ENCODE measurements at places on chromosomes 4 and X.
A peak's percentile ranks its signal among the peaks of the same experiment; 100 is the strongest.

- no peak for DNase-seq
Observed at GRCh38 chrX:42755815-42756214, 22.1 kb downstream of the PPP1R2C start.

- no peak for DNase-seq
Observed at GRCh38 chr4:112884406-112884805, 165.0 kb upstream of the ANK2 start.

GRCh38 chr4:54614149-54614548, 43.6 kb upstream of the KIT start:
- no peak for DNase-seq

DNA sequence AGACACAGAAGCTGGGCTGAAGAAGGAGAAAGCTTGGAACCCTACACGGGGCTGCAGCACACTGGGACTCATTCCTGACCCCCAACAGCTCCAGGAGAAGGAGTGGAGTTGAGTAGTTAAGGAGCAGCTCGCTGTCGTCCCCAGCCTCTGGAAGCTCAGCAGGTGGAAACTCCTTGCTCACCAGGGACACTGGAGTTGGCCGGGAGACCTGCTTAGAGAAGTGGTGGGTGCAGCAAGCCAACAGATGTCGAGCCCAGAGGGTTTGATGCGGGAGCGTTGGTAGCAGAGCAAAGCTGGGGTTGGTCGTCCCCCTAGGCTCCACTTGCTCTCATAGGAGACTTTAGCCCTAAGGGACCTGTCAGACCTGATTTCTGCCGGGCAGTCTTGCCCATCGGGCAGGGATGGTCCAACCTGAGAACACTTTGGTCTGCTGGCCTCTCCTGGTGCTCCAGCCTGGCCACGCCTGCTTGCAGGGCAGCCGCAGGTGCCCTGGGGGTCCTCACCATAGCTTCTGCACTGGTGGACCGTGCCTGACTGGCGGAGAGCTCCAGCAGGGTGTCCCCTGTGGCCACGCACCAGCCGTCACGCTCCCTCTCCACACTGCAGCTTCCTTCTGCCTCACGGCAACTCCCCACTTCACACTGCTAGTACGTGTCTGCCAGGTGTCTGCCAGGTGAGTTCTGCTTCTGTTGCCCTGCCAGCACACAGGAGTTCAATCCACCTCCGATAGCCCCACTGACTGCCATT, 353.7 kb downstream of the GASK1B start:
- DNase-seq: no peak

DNA sequence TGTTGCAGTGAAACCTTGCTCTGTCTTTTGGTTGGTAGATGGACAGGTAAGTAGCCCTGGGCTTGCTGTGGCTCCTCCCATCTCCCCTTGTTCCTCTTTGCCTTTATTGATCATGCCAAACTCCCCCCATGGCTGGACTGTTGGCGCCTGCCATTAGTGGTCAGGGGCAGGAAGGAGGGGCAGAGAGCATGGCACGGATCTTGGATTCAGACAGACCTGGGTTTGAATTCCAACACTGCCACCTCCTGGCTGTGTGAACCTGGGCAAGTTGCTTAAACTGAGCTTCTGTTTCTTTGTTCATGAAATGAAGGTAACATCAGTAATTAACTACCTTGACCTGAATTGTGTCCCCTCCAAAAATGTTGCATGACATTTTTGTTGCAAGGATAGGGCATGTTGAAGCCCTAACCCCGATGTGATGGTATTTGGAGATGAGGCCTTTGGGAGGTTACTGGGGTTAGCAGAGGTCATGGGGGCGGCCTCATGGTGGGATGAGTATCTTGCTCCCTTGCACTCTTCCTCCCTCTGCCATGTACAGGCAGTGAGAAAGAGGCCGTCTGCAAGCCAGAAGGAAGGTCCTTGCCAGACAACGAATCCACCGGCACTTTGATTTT, 6.0 kb downstream of the SLC2A9 start:
- no peak for DNase-seq

DNA sequence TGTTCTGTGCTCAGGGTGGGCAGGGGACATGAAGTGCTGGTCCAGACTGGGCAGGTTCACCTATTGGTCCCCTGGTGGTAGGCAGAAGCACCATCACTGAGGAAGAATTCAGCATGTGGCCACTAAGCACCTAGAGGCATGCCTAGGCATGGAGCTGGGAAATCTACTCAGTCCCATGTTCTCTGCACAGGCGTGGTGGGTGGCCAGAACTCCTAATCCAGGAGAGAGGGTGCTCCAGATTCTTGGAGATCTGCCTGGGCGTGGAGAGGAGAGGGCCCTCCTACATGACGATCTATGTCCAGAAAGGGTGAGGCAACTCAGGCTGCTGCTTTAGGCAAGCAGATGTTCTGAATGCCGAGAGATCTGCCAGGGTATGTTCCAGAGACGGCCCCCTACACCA, 44.6 kb upstream of the MAGEC2 start:
- DNase-seq: no peak

DNA sequence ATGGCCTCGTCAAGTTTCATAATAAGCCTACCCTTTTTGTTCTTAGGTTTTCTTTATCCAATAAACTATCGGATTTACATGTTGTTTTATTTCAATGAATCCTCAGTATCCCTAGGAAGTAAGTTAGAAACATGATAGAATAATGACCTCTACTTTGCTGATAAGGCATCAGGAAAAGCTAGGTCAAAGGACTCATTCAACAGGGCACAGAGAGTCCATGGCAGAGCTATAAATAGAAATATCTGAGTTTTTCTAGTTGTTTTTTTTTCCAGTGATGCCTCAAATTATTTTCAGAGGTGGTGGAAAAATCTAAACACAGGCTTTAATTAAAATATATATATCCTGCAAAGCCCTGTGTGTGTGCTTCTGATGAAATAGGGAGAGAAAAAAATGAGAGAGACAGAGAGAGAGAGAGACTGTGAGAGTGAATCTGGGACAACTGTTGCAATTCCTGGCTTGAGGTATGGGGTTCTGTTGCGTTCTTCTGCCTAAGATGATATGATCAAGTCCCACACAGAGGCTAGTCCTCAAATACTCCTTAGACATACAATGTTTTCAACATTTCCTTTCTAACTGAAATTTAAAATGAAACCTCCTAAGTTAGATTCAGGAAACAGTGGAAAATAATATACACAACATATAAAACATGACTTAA, 139.9 kb downstream of the HDX start:
- no peak for DNase-seq

DNA sequence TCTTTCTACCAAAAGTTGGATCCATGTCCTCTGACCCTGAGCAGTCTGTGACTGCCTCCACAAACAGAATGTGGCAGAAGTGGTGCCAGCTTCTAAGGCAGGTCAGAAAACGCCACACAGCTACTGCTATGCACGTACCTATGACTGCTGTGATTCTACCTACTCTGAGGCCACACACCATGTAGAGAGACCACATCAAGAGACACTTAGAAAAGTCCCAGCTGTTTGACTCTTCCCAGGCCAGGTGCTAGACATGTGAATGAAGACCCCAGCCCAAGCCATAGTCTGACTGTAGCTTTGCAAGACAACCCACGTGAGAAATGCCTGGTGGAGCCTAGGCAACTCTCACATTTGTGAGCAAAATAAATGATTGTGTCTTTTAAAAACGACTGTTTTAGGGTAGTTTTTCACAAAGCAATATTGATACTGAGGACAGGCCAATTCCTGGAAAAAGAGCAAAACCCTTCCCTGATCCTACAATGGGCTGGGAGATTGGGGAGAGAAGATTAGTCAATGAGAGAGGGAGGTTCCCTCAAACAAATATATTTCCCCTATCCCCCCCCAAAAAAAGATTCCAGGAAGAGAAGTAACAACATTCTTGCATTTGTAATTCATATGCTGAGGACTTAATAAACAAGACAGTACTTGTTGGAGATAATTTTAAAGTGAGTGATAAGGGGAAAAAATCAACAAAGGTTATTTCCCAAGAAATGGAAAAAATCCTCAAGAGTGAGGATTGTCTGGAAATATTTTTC, 33.3 kb downstream of the FRYL start:
- DNase-seq: no peak

DNA sequence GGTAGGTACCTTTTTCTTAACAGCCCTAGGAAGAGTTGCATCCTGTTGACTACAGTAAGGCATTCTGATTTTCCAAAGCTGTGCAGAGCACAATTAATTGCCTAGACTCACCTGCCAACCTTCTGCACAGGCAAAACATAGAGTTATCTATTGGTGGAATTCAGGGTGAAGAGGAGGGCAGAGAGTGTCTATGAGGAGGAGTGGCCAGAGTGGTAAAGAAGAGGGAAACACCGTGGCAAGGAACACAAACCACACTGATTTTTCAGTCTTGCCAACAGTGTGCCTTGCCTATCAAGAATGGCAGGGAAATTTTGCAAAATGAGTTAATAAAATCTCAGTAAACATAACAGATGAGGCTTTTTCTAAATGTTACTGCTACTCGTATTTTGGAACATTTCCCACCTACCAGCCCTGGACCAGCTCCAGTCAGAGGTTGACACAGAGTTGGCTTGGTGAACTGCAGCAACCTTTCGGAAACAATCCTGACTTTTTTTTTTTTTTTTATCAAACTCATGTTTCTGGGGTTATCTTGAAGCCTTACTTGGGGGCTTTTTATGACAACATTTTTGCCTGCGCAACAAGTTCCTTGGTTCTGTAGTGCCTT, 67.9 kb upstream of the CAPN6 start:
- no peak for DNase-seq

- no peak for DNase-seq
Observed at GRCh38 chr4:92045718-92046117, 258.0 kb upstream of the GRID2 start.

DNA sequence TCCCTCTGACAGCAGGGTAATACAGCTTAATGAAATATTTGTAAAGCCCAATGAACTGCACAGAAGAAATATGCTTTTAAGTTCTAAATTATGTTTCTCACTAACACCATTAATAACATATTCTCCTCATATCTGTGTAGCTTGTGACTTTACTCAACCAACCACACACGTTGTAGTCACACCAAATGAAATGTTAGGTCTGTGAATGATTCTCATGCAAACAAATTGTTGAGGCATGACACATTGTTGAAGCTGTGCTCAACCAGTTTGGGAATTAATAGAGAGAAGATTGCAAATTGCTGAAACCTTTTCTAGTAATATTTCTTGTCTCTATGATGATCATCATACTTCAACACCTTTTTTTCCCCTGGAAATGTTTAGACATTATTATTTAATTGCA, 645.9 kb downstream of the PCDH7 start:
- DNase-seq: no peak

DNA sequence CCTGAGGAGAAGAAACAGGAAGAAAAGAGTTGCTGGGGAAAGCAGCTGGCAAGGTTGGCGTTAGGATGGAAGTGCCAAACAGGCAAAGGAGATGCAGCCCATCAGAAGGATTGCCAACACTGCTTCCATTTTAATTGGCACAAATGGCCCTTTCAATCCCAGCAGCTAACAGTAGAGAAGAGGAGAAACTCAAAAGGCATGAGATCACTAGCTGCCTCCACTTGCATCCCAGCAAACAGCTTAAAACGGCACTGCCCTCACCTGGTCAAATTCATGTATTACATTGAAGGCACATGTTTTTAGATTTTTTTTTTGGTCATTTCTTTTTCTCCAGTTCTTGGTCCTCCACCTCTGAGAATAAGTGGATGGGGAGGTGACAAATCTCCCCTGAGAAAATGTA, 14.9 kb upstream of the LOC101059915 start:
- peak; percentile 64 for DNase-seq

DNA sequence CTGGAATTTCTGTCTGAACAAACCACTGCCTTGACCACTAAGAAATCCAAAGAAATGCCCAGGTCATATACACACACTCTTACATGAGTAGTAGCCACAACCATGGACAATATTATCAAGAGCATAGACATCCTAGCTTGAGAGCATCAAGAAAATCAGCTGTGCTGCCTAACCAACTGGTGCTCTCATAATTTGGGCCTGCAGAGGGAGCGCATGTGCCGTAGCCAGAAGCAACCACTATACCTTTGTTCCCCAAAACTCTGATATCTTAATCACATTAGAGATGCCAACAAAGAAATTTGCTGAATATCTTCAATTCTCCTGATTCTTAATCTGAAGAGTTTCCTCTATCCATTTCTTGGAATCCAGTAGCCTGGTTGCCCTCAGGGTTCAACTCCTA, 163.6 kb downstream of the ZNF674 start:
- peak; percentile 31 for DNase-seq

DNA sequence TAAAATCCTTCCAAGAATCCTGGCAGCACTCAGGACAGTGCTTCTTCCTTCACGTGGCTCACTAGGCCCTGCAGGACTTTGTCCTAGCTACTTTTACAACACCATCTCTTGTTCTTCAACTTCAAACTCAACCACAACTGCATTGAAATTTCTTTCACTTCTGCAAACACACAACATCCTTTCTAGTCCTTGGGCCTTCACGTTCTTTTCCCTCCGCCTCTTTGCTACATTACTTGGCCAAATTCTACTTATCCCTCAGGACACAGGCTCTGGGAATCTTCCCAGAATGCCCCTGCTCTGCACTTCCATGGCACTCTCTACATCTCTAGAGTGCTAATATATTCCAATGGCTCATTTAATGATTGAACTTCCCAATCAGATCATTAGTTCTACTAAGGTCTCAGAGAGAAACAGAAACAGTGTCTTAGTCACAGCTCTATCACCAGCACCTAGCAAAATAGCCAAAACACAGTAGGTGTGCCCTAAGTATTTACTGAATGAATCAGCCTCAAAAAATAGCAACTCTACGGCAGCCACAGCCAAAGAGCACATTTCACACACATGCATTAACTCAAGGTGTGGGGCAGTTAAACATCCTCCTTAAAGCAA, 73.3 kb downstream of the MANBA start:
- peak; percentile 51 for DNase-seq

DNA sequence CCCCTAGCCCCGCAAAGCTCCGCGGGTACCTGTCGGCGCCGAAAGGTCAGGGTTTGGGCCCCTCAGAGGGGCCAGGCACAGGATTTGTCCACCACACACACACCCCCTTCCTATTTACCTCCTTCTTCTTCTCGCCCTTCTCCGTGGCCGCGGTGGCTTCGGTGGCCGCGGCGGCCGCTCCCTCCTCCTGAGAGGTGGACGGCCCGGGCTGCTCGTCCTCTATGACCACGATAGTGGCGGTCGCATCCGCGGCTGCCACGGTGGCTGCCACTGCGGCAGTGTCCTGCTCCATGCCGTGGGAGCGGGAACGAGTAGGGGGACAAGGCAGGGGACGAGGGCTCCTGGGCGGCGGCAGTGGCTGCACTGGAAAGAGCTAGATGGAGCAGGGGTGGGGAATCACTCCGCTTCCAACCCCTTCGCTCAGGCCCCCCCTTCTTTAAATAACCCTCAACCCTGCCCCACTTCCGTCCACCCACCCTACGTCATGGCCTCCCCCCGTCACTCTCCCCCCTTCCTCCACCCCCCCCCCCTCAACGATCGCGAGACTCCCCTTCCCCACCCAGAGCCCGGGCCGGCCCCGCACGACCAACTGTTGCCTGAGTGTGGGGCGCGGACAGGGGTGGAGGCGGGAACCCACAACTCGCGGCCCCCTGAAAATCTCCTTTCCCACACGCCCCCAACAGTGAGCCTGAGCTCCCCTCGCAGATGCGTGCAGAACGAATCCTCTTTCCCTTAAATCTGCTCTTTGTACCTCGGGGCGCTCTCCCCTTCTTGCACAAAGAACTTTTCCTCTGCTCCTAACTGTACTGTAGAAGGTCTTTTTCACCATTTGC, at the start of gene SMARCA1:
Gene SMARCA1 (minus strand): TSS at position 412 of the 833 bp plus-strand sequence. CDS start 120 bp downstream, at position 292.
- DNase-seq: no peak

Data from B cell (primary cell).